ENCODE measurements at places on chromosomes 4 and X.

DNA sequence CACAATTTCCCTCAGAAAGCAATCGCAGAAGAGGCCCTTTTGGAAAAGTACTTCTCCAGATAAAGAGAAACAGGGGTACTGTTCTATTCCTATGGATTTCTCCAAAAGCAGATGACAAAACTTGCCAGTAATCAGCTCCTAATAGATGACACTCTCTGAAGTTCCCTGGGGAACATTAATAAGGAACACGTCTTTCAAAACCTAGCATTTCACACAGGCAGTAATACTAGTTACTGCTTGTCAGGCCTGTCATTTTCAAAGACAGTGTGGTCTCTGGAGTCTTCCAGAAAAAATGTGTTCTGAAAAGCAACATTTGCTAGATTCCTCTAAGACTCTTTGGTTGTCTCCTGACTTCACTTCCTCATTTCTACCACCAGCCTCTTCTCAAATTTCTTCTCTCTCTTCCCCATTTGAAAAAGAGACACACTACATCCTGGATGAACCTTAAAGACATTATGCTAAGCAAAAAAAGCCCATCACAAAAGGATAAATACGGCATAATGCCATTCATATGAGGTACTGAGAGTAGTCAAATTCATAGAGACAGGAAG is 47.3 kb downstream of the CHRDL1 start:
- DNase-seq = no peak

- no peak for DNase-seq
Measured at GRCh38 chrX:11949291-11949690, 189.0 kb upstream of the FRMPD4 start.

- no peak for DNase-seq
Measured at GRCh38 chrX:11540532-11541377, 125.0 kb downstream of the ARHGAP6 start.

GRCh38 chr4:4424499-4425115 is 37.7 kb downstream of the NSG1 start:
- DNase-seq = no peak

All from fibroblast of skin of left quadriceps (primary cell).